ENCODE measurements at places on chromosomes 11 and 22. TPM values are rescaled to one million over a fixed set of nuclear protein-coding genes. Genes with fewer than 3 reads are reported as not detected.

Gene CRYBB2
- 0.18 TPM for polyA plus RNA-seq

Gene TNNT3
- 1.7 TPM for polyA plus RNA-seq

Gene HEPHL1
- 1.5 TPM for polyA plus RNA-seq

Gene ELMOD1
- polyA plus RNA-seq = 0.02 TPM

Gene MAP6
- 1.6 TPM for polyA plus RNA-seq

Gene MTNR1B
- not detected for polyA plus RNA-seq

Gene CCDC73
- polyA plus RNA-seq = 0.02 TPM

Gene IFITM10
- polyA plus RNA-seq = 1.1 TPM

Gene KCNA4
- not detected for polyA plus RNA-seq

Gene SYT12
- 0.53 TPM for polyA plus RNA-seq

Gene OR5AN1
- polyA plus RNA-seq = not detected

Gene CRYBB3
- 0.33 TPM for polyA plus RNA-seq

Gene OR9G1
- not detected for polyA plus RNA-seq

Gene MUC5AC
- polyA plus RNA-seq = 0.01 TPM

Gene BRSK2
- 1.1 TPM for polyA plus RNA-seq

Gene BATF2
- 0.35 TPM for polyA plus RNA-seq

Gene ANO1
- 5.5 TPM for polyA plus RNA-seq

Gene OR56A3
- not detected for polyA plus RNA-seq

Gene PANX2
- 2.6 TPM for polyA plus RNA-seq

Gene H19
- polyA plus RNA-seq = 177 TPM

Gene ACR
- 0.20 TPM for polyA plus RNA-seq

Gene ISX
- polyA plus RNA-seq = not detected

Gene OR4S2
- not detected for polyA plus RNA-seq

Gene TTC38
- polyA plus RNA-seq = 9.5 TPM

Gene ANO9
- 40.4 TPM for polyA plus RNA-seq

Gene PAAF1
- 9.5 TPM for polyA plus RNA-seq

Gene GPHA2
- polyA plus RNA-seq = not detected

Gene HNRNPUL2
- 27.9 TPM for polyA plus RNA-seq

Gene LMO1
- 0.08 TPM for polyA plus RNA-seq

Data from esophagus (tissue), 2 donors.